ENCODE measurements at places on chromosomes 1 and 21.

DNA sequence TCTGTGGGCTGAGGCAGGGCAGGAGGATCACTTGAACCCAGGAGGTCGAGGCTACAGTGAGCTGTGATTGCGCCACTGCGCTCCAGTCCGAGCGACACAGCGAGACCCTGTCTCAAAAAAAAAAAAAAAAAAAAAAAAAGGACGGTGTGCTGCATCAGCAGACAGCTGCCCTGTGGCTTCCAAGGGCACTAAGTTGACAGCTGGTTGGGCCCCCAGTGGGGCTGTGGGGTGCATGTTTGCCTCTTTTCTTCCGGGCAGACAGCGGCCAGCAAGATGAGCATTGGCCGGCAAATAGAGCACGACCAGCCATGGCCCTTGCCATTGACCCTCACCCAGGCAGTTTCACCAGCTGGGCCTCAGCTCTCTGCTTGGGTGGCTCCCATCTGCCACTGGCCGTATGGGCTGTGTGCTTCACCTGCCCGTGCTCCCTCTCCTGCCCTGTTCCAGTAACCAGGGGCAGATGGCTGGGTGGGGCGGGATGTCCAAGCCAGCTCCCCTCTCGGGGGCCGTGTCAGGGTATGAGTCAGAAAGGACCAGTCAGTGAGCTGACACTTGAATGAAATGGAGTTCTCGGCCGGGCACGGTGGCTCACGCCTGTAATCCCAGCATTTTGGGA lies 12.3 kb upstream of the SLC25A34 start:
- no peak for DNase-seq

DNA sequence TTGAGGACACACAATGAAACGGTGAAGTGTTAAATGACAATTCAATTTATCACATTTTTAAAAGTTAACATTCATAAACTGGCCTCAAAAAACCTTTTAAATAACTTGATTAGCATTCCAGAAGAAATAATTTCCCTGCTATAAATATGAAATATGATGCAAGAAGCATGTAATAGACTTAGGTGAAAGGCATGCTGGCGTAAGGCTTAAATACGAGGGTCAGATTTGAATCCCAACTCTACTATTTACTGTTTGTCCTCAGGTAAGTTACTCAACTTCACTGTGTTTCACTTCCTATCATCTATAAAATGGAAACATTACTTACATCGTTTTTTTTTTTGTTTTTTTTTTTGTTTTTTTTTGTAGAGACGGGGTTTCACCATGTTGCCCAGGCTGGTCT lies 40.8 kb downstream of the EPRS1 start:
- DNase-seq: no peak

GRCh38 chr1:100624886-100625610 lies 87.1 kb downstream of the GPR88 start:
- no peak for DNase-seq

DNA sequence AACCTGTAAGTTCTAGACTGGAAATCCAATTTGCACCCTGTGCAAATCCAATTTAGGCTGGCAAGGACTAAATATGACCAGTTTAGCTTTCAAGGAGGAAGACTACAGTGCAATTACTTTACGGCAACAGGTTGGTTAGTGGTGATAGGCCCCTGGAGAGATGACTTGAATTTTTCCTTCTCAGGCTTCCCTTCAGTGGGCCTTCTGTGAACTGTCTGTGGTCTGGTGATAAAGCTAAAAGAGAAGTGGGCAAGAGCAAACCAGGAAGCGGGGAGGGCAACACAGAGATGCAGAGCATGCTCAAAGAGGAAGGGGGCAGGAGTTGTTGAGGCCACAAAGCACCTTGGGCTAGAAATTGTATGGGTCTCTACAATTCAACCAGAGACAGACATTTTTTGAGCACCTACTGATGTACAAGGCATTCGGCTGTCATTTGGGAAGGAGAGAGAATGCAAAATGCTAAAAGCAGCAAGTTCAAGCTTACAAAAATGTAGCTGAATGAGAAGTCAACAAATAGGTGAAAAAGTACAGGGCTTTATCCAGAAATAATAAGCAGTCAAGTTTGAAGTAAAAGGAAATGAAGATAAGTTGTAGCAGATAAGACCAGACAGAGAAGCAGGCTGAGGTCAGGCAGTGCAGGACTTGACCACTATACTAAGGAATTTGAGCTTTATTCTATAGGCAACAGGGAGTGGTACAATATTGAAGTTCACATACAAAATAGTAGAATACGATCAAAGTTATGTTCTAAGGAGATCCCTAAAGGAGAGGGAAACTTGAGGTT lies 23.9 kb downstream of the INPP5B start:
- no peak for DNase-seq

DNA sequence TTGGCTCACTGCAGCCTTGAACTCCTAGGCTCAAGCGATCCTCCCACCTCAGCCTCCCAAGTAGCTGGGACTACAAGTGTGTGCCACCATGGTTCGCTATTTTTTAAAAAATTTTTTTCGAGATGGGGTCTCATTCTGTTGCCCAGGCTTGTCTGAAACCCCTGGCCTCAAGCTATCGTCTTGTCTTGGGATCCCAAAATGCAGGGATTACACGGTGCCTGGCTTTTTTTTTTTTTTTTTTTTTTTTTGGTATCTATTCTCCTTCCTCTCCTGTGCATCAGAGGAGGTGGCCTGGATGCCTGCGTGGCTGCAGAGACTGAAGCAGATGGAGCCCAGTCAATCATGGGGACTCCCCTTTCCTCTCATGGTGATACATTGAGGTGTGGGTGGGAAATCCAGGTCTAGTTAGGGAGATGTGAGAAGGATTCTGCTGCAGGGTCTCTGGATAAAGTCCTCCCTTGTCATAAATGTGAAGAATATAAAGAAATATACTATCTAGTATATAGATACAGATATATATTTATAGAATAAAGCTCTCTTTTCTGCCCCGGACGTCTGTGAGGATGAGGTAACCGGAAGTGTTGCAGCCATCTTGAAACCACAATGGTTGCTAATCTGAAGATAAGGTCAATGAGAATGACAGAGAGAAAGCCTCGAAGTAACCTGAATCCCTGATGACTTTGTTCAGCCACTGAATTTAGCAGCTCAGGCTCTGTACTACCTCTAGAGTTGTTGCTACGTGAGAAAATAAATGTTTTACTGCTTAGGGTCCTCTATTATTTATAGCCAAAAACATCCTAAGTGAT lies 19.5 kb upstream of the RGSL1 start:
- DNase-seq: no peak

GRCh38 chr1:95393434-95393833 lies 159.4 kb downstream of the RWDD3 start:
- no peak for DNase-seq

DNA sequence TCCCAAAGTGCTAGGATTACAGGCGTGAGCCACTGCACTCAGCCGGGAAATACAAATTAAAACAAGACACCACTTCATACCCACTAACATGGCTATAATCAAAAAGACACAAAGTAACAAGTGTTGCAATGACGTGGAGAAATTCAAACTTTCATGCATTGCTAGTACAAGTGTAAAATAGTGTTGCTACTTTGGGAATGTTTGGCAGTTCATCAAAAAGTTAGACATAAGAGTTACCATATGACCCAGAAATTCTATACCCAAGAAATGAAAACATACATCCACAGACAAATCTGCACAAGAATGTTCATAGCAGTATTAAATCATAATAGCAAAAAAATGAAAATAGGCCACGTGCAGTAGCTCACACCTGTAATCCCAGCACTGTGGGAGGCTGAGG lies 16.4 kb downstream of the FOXJ3 start:
- no peak for DNase-seq

GRCh38 chr1:116286541-116286971 lies 86.5 kb upstream of the ATP1A1 start:
- peak; percentile 55 for DNase-seq

DNA sequence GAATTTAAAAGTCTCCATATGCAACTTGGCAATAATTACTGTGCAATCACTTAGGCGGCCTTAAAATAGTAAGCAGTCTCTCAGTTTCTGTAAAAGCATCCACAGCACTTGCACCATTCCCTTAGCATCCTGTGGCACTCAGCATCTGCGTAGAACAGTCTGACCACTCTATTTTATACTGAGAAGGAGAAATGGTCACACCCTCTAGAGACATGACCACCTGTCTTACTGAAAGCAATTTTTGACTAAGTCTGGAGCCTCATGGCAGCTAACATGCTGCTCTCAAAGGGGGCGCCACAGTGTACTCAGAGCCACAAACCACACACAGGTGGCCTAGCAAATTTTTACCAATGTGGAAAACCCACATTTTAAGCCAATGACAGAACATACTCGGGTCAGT lies 62.0 kb downstream of the KCNK1 start:
- DNase-seq: no peak

GRCh38 chr1:178166429-178167024 lies 72.6 kb downstream of the RASAL2 start:
- no peak for DNase-seq

DNA sequence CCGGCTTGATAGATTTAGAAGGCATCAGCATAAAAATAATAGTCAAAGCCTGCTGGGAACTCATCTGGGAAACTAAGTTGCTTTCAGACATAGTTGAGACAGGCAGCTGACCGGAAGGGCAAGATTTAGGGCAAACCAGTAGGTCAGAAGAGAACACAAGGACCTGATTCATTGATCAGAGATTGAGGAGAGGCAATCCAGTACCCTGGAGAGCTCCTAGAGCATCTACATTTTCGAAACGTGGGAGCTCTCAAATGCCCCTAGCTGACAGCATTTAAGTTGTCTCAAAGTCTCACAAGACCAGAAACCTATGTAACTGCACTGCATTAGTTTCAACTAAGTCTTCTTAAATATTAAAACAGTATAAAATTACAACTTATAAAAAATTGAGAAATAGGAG lies 22.9 kb upstream of the MTF2 start:
- DNase-seq: peak; percentile 1

- DNase-seq: no peak
These were observed 17.3 kb downstream of the SLAMF1 start for GRCh38 chr1:160629286-160630210.

DNA sequence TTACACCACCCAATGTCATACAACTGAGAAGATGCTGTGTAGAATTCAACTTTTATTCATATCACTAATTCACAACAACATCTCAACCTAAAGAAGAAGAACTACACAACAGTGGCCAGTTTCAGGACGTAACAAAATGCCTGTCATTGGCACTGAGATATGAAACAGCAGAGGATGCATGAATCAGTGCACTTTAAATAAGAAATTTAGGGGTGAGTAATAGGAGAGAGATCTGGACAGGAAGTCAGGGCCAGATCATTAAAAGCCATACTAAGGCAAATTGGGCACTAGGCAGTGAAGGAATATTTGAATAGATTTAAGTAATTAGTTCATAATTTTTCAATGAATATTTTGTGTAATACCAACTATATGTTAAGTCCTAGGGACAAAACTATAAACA lies 510.5 kb downstream of the PLPP3 start:
- DNase-seq: no peak

DNA sequence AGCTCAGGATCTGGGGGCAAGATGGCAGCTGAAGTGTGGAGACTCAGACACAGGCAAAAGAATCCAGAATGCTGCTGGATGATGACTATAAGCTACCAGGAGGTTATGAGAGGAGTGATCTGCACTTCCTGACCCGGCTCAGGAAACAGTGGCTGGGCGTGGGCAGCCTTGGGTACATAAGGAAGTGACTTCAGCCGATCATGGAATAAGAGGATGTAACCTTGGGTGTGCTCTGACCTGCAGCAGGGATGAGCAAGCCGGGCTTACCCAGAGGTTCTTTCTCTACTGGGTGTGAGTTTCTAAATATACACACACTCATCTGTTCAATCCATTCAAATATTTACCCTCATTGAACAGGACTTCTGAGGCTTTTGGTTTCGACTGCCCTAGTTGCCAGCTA lies 62.7 kb downstream of the CD34 start:
- peak; percentile 60 for DNase-seq
